ENCODE measurements at places on chromosomes 7 and 10.
A peak's percentile ranks its signal among the peaks of the same experiment; 100 is the strongest.

DNA sequence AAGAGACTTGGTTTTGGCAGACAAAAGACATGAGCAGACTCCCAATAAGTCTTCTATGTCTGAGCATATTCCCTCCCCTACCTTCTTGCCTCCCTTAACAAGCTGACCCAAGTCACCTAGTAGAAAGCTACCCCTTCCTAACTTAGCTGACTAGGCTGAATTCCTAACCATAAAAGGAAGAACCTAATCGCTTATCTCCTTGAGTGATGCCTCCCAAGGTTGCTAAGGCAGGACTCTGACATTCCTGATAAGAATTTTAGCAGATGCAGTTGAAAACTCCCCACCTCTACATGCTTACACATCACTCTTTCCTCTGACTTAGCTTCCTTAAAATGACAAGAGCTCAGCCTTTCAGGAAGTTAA is 704.7 kb upstream of the MBL2 start:
- DNase-seq, result no peak

DNA sequence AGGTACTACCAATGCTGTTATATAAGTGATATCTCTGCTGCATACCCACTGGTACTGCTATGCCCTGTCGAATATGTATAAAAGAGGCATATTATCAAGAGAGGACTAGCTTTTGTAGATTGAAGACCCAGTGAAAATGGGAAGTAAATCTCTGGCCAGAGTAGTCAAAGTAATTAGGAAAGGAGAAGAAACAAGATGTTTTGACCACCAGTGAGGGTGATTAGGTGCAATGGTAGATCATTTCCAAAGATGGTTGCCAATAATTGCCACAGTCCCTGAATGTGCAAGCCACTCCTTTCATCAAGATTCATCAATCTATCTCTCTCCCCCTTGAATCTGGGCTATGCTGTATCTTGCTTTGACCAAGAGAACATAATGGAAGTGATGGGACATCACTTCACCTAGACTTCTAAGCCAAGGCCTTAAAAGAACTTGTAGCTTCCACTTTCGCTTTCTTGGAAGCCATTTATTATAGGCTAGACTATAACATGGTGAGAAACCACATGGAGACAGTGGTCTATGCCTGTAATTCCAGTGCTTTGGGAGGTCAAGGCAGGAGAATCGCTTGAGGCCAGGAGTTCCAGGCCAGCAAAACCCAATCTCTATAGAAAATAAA is 52.6 kb upstream of the ST8SIA6 start:
- no peak for DNase-seq

GRCh38 chr10:61263518-61263917 is 189.7 kb downstream of the TMEM26 start:
- no peak for DNase-seq

GRCh38 chr10:124605001-124605370 is 139.2 kb downstream of the FAM53B start:
- DNase-seq, result no peak

GRCh38 chr10:14782691-14783363 is 8.1 kb upstream of the FAM107B start:
- no peak for DNase-seq

DNA sequence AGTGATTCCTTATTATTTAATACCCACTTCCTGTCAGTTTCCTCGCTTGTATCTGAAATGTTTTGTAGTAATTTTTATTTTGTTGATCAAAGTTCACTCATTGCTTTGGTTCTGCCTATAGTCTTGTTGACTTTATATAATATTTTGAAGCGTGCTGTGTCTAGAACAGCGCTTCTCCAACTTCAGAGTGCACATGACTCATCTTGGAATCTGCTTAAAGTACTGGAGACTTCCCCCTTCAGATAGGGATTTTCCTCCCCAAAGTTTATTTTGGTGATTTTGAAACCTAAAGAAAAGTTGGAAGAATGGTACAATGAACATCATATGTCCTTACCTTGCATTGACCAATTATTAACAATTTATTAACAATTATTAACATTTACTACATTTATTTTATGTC is 5.8 kb downstream of the COMTD1 start:
- DNase-seq, result no peak

DNA sequence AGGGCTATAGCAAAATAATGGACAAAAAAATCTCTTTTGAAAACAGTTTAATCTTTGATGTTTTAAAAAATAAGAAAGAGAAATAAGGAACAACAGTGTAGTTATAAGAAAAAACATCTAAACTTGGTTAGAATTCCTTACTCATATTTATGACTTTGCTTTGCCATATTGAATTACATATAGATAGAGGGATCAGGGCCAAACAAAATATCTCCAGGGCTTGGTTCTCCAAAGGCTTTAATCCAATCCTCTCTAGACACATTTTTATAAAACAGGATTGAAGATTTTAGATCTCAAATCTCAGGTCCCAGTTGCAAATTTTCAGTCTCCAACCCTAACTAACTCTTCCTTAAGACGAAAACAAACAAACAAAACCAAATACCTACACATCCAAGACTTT is 72.6 kb upstream of the RHOBTB1 start:
- DNase-seq, result no peak

- peak; percentile 40 for DNase-seq
Observed at GRCh38 chr7:2757904-2758672, 70.1 kb downstream of the AMZ1 start.
